ENCODE measurements at places on chromosomes 12 and 14.

DNA sequence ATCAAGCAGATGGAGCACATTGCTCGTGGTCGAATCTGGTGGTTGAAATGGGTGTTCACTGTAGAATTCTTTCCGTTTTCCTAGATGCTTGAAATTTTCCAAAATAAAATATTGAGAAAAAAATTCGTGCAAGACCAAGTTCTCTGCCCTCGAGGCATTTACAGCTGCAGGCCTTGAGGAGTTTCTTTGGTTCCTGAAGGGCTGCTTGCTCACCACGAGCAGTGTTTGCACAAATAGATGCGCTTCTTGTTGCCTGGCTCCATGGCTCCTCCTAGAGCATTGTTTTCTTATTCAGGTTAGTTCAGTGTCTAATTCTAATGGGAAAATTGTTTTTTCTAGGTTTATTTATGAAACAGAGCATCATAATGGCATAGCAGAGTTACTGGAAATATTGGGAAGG lies 74.5 kb upstream of the DYNC1H1 start:
- DNase-seq = no peak

DNA sequence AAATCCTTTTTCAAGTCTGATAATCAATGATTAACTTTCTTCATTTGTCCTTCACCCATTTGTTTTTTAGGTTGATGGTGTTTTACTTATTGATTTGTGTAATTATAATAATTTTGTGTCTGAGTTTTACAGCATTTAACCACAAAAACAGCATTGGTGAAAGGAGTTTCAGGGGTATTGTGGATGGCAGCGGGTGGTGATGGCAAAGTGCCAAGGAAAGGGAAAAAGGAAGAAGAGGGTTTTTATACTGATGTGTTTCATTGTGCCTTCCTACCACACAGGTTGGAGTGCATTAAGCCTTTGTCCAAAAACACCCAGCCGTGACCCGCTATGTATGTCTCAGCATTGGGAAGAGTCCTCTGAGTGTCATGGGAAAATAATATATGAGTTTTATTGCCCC lies 150.3 kb downstream of the DAD1 start:
- no peak for DNase-seq

DNA sequence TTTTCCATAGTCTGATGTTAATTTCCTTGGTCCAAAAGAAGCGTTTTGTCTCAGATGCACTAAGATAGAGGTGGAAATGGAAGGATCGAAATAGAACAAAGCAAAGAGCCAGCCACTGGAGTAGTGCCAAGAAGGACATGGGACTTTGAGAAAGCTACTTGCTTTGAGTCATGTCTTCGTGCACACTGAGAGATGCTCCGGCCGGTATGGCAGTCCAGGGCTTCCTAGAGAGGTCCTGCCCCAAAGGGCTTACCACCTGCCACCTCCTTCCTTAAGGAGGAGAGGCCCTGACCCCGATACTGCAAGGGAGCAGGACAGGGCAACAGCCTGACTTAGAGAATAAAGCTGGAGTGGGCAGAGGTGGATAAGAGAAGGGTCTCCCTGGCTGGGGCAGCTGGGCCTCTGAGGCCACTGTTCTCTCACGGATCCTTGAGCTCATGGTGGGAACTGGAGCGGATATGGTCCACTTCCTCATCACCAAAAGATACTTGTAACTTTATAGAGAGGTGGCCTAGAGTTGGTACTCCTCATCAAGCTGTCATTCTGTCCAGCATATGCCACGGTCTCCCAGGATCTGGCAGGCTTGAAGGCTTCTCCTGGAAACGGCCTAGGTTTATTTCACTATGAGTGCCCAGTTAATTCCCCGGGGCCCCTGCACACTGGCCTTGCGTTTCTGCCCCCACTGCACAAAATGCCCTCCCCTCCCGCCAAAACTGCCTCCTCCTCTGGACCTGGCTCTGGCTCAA lies 57.4 kb downstream of the FOXN3 start:
- no peak for DNase-seq

DNA sequence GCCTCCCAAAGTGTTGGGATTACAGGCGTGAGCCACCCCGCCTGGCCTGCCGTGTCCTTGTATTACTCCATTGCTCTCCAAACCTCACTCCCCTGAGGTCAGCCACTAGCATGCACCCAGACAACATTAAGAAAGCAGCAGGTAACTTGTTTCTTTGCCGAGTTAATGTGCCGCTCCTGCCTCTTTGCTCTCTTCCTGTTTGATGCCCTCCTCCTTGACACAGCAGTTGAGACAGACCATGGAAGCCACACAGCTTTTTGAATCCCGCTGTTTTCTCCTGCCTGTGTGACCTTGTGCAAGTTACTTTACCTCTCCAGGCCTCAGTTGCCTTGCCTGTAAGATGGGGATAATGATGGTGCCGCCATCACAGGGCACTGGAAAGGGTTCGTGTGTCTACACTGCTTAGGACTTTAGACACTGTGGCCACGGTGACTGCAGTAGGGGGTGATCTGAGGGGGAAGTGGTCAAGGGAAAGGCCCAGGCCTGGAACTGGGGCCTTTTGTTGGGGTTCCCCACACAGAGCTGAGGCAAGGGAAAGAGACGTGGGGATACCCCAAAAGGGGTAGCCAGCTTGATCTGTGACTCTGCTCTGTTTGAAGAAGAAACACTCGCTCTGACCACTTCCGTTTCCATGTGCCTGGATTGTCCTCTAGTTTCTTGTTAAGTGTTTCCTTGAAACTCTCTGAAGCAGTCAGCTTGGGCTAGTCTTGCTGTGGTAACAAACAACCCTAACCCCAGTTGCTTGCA lies 69.3 kb downstream of the RIN3 start:
- peak; percentile 61 for DNase-seq

GRCh38 chr12:84605983-84606382 lies 306.6 kb downstream of the SLC6A15 start:
- no peak for DNase-seq

- no peak for DNase-seq
These were observed 2.6 kb downstream of the LMO3 start for GRCh38 chr12:16603260-16603915.

DNA sequence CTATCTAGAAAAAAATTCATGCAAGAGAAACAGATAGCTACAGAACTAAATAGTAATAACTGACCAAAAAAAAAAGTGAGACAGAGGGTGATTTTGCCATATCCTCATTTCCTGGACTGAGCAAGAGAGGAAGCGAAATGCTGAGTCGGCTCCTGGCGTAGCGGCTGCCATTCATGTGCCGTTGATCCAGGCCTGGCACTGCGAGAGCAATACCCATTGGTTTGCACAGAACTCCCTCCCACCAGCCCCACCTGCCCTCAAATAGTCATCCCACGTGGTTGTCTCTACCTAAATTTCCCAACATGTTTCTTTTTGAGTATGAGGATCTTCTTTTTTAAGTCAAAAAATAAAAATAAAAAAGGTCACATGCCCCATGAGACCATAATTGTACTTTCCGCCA lies 9.4 kb upstream of the WNT5B start:
- DNase-seq = peak; percentile 84

DNA sequence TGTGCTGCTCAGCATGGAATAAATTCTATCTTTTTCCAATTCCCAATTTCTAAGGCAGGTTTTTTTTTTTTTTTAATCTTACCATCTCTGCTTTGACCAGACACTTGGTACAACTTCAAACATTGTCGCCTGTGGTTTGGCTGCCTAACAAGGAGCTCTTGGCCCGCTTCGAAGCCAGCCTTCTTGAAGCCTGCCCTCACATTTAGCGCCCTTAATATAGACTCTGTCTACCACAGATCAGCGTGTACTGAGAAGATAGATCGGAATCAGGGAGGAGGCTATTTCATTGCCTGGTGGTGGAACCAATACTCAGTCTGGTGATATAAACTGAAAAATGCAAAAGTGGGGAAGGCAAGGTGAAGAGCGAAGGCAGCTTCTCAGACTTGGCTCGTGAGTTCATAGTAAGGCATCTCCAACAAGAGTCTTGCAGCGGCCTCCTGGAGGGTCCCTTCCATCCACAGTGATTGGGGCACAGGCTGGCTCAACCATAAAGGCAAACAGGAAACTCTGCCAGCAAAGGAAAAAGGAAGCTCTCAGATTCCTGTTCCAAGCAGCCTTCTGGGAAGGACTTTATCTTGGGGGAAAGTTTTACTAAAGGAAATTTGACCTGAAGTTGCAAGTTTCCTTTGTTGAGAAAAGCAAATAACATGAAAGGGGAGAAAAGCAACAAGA lies 103.2 kb upstream of the BCL2L14 start:
- DNase-seq = no peak

GRCh38 chr12:2638273-2639019 lies 156.3 kb upstream of the FKBP4 start:
- DNase-seq = no peak

DNA sequence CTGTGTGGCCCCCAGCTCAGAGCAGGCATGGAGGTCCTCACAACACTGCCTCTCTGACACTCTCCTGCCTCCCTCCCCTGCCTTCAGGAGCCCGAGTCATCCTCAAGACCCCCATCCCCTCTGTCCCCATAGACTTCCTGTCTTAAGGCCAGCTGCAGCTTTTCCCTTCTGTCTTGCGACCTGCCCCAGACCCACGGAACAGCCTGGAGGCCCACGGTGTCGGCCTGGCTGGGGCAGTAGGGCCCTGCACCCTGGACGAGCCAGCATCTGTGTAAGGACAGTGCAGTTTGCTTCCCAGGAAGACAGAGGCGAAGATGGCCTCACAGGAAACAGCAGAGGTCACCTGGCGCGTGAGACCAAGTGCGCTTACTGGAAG lies 9.7 kb downstream of the TEDC1 start:
- no peak for DNase-seq

DNA sequence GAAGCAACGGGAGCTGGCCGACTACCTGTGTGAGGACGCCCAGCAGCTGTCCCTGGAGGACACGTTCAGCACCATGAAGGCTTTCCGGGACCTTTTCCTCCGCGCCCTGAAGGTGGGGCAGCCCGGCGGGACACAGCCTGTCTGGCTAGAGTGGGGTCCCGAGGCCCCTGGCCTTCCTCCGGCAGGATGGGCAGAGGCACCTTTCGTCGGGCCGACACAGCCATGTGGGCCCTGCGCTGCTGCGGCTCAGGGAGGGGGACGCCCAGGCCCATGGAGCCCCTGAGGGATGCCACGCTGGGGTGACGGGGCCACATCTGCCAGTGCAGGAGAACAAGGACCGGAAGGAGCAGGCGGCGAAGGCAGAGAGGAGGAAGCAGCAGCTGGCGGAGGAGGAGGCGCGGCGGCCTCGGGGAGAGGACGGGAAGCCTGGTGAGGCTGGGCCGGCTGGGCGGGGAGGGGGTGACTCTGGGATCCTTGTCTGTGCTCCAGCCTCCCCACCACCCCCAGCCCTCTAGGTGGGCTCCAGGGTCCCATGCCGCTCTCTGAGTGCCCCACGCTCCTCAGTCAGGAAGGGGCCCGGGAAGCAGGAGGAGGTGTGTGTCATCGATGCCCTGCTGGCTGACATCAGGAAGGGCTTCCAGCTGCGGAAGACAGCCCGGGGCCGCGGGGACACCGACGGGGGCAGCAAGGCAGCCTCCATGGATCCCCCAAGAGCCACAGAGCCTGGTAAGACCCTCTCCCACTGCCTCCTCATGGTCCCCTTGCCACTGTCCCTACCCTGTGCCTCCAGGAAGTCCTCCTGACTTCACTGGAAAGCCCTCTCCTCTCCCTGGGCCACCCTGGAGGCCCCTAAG lies 10.9 kb upstream of the ADSS1 start:
- no peak for DNase-seq

Data from suppressor macrophage treated with lipopolysaccharide for 4 hours (primary cell).